ENCODE measurements at places on chromosomes 16 and 17. TPM values are rescaled to one million over a fixed set of nuclear protein-coding genes. Genes with fewer than 3 reads are reported as not detected.

Gene PRSS22
- total RNA-seq, result 3.5 TPM

Gene CCL17
- total RNA-seq, result 1.1 TPM

DNA sequence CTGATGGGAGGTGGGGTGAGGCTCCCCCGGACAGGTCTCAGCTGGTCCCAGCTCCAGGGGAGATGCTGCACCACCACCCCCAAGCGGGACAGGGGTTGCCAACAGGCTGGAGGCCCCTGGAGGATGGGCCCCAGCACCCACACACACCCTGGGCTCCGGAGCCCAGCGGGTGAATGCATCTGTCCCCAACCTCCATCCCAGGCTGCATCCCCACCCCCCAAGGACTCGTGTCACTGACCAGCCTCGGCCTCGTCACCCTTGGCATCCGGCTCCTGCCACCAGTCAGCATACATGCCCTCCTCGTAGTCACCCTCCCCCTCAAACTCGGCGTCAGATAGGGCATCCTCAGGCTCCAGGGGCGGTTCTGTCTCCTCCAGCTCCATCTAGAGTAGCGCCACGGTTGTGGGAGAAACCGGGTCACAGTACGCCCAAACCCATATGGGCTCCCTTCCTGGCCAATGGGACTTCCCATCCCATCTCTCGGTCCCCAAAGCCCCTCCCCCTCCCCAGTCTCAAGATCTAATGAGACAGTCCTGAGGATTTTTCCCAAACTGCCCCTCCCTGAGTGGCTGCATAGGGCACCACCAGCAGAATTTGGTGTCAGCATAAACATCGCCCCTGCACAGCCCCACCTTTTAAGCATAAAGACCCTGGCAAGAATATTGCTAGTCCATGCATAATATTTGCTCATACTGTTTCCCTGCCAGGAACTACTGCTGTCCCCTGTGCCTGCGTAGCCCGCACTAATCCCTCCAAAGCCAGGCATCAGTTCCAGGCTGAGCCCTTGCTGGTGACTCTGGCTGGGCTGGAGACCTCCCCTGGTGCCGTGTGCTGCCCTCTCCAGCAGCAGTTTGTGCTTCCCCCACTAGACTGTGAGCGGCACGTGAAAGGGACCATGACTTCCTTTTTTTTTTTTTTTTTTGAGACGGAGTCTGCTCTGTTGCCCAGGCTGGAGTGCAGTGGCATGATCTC lies 8.4 kb downstream of the P3H4 start:
- no peak for DNase-seq

DNA sequence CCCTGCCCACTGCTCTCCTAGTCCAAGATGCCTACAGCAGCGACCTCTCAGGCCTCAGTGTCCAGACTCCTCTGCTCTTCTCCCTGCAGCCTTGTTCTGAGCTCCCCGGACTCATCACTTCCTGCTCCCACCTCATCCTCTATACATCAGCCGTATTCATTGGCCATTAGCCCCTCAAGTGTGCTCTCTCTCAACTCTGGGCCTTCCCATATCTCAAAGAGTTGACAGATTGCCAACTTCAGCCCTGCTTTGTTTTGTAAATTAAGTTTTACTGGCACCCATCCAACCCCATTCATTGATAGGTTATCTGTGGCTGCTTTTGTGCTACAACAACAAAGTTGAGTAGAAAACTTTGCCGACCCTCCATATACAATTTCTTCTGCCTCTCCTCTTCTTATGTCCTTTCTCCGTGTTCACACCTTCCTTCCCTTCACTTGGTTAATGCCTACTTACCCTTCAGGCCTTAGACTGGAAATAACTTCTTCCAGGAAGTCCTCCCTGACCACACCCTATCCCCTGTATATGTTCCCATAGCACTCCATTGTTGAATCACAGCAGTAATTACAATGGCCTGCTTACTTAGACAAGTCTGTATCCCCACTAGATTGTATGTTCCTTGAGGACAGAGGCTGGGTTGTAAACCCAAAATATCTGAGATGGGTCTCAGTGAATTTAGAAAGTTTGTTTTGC lies 63.4 kb upstream of the TANC2 start:
- DNase-seq, result no peak

- no peak for DNase-seq
These were observed 825 bp downstream of the HASPIN start for GRCh38 chr17:3724378-3725077.

DNA sequence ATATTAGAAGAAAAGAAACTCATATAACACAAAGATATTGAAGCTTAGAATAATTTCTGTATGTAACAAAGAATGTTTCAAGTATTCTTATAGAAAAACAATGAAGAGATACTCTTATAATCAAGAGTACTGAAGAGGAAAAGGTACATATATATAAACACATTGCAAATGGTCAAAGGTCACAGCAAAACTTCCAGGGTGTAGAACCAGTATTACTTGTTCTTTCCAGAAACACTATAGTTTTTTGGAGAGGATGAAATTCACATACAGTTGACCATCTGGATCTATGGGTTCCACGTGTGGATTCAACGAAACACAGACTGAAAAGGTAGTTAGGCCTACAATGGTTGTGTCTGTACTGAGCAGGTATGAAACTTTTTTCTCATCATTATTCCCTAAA lies 22.6 kb downstream of the PRPSAP1 start:
- no peak for DNase-seq

GRCh38 chr17:52790359-52790955 lies 631.9 kb upstream of the CA10 start:
- DNase-seq, result no peak

- no peak for DNase-seq
These were observed 12.1 kb upstream of the RHBDF2 start for GRCh38 chr17:76513306-76513692.

DNA sequence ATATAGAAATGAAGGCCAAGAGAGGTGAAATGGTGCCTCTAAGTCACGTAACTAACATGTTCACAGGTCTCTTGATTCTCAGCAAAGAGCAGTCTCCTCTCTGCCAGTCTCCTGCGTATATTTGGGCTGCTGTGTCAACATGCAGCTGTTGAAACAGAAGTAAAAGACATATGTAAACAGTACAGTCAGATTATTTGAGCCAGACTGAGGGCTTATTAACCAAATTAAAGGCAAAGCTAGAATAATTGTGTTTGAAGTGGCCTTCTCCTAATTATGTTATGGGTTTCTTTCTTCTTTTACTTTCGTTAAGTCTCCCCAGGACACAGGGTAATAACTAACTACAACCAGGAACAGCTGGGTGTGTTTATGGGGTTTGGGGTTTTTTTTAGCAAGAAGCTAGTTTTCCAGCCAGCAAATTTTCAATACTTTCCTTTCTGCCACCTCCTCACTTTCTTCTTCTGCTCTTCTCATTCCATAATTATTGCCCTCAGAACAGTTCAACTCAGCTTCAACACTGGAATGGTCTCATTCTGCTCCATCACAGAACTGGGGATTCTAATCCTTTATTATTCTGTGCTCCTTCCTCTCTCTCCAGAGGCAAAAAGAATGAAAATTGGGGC lies 18.4 kb downstream of the G6PC1 start:
- no peak for DNase-seq

- DNase-seq, result no peak
These were observed 43.2 kb upstream of the PVALEF start for GRCh38 chr17:81121841-81122733.
